Activated effector memory CD4-positive, alpha-beta T cell treated with Interleukin-2 at 50 U/mL for 16 hours (primary cell): ENCODE measurements at places on chromosomes 7 and 10.
A peak's percentile ranks its signal among the peaks of the same experiment; 100 is the strongest.

- DNase-seq = no peak
These were observed 32.9 kb downstream of the PPP2R2D start for GRCh38 chr10:131933696-131934086.

DNA sequence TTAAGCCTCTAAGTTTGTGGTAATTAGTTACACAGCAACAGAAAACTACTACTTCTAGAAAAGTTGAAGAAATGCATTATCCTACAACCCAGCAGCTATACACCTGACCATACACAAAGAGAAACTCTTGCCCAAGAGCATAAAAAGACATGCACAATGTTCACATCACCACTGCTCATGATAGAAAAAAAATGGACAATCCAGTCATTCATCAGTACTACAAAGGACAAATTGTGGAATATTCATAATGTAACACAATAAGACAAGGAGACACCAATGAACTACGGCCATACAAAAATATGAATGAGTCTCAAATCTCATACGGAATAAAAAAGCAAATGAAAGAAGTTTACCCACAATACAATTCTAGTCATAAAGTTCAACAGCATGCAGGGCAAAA is 87.4 kb downstream of the ZFAND4 start:
- DNase-seq = no peak

GRCh38 chr7:159128767-159129166 is 15.9 kb downstream of the VIPR2 start:
- DNase-seq = no peak

- no peak for DNase-seq
These were observed 62.1 kb upstream of the ZNF746 start for GRCh38 chr7:149559711-149560110.

GRCh38 chr7:140497241-140497769 is 18.0 kb upstream of the MKRN1 start:
- no peak for DNase-seq

DNA sequence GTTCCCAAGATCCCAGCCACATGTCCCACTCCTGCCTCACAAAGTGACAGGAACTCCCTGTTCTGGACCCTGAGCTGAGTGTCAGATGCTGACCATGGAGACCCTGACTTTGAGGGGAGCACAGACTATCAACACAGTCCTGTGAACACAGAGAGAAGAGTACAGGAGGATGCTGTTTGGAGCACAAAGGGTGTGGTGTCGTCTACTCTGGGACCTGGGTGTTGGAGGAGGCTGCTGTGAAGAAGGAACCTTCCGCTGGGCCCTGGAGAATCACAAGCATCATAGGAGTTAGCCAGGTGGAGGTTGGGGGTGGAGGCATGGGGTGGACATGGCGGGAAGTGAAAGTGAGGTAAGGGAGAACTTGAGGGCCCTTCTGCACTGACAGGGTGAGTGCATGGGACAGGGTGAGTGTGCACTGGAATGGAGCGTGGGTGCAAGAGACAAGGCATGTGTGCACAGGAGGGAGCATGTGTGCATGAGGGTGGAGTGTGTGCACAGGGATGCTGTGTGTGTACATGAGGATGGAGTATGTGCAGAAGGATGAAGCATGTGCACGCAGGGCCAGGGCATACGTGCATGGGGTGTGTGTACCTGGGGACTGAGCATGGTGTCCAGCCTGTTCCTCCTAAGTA is 70.7 kb upstream of the ANTXRL start:
- no peak for DNase-seq

DNA sequence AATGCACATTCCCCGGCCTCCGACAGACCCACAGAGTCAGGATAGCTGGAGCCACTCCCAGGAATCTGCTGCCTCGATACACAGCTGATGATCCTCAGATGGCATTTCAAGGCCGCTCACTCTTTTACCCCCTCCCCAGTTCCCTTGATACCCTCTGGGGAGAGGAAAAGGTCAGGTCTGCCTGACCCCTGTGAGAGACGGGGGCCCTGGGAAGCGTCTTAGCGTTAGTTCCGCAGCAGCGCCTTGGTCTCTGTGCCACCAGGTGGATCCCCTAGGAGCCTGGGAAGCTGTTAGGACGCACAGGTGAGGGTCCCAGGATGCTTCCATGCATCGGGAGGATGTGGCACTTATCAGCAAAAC is 420.5 kb upstream of the FOXK1 start:
- no peak for DNase-seq

GRCh38 chr10:34334908-34335307 is 480.2 kb downstream of the PARD3 start:
- DNase-seq = no peak

- no peak for DNase-seq
These were observed 3.4 kb upstream of the ITGB1 start for GRCh38 chr10:32961343-32961894.

DNA sequence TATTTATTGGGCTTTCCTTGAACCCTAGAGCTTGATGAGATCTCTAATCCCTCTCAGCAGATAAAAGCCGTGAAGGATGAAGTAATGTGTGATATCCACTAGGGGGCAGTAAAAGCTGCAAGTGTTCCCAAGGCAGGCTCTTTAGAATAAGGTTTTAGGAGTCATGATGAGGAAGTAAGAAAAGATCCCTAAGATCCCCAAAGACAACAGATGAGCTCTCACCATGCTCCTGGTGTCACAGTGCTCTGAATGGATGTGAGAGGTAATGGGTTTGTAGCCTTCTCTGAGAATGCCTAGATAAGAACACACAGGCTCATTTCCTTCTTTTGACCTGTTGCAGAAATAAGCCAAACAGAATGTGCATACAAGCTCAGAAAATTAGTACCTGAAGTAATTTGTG is 70.4 kb upstream of the ITPRID1 start:
- no peak for DNase-seq

- DNase-seq = no peak
These were observed 47.9 kb upstream of the FOXK1 start for GRCh38 chr7:4634166-4634565.

GRCh38 chr7:149279111-149279743 is 17.2 kb downstream of the ZNF783 start:
- no peak for DNase-seq

DNA sequence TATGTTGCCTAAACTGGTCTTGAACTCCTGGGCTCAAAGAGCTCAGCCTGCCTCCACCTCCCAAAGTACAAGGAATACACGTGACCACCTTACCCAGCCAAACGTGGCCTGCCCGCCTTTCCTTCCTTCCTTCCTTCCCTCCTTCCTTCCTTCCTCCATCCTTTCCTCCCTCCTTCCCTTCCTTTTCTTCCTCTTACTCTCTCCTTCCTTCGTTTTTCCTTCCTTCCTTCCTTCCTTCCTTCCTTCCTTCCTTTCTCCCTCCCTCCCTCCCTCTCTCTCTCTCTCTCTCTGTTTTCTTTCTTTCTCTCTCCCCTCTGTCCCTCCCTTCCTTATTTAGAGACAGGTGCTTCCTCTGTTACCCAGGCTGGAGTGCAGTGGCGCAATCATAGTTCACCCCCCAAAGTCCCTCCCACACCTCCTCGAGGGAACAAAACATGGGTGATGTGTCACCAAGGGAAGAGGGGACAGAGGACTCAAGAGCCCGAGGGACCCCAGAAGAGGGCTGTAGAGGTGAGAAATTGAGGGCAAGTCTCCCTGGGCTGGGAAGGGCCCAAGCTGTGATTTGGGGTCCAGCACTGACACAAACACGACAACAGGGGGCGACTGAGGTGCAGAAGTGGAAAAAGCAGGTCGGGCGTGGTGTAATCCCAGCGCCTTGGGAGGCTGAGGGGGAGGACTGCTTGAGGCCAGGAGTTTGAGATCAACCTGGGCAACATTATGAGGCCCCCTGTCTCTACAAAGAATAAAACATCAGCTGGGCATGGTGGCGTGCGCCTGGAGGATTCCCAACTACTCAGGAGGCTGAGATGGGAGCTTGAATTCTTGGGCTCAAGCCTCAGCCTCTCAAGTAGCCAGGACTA is 28.1 kb downstream of the EPHB4 start:
- DNase-seq = peak; percentile 9

DNA sequence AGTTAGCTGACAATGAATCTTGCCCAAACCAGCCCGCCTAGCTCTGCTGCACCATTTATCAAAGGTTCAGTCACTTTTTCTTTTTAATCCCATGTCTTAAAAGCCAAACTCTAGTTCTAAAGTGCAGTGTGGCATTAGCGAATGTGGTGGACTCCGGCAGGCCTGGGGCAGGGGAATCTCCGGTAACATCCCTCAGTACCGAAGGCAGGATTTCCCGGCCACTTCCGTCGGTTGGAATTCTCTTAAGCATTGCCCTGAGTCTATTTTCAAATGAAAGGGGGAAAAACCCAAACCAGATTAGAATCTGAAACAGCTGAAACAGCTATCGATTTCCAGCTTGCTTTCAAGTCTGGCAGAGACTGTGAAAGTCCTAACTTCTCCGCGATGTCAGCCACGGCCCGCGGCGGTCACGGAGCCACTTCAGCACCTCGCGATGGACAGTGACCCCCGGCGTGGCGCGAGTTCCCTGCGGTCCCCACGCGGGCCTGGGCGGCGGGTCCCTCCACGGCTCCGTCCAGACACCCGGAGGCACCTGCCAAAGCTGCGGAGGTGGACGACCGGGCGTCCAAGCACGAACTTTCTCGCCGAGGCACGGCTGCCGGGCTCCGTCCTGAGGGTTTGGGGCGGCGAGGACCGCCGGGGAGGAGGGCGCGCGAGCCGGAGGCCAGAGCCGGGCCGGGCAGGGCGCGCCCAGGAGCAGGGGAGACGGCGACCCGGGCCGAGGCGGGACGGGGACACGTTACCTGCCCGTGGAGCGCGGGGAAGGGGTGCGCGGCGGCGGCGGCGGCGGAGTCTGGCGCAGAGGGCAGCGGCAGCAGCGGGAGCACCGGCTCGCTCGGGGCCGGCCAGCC is 745 bp downstream of the TCERG1L start:
- DNase-seq = no peak

DNA sequence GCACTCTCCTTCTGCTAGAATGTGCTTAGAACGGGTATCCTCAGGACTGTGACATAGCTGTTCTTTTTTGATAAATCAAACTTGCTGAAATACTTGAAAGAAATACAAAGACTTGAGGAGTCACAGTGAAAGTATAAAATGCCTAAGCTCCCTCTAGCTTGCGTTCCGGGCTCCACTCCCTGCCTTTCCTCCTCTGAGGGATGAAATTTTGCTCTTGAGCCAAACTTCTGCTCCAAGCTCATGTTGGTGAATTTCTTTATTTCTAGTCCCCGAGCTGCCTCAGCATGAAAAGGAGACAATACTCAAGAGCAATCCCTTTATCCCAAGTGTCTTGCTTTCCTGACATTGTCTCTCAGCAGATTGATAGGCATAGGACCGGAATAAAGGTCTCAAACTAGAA is 499.6 kb upstream of the ADARB2 start:
- DNase-seq = no peak

DNA sequence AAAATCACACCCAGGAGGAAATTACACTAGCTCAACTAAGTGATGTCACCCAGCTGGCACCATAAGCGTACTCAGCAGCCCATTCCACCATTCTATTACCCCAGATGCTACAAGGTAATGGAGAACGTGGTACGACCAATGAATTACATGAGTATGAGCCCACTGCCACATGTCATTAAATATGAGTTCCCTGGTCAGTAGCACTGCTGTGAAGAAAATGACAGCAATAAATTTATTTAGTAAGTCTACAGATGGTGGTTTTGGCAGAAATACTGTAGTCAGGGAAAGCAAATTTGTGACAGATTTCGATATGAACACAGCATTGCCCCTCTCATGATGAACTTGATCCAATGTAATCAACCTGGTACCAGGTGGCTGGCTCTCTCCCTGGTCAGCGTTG is 154.2 kb downstream of the VWC2 start:
- DNase-seq = no peak

DNA sequence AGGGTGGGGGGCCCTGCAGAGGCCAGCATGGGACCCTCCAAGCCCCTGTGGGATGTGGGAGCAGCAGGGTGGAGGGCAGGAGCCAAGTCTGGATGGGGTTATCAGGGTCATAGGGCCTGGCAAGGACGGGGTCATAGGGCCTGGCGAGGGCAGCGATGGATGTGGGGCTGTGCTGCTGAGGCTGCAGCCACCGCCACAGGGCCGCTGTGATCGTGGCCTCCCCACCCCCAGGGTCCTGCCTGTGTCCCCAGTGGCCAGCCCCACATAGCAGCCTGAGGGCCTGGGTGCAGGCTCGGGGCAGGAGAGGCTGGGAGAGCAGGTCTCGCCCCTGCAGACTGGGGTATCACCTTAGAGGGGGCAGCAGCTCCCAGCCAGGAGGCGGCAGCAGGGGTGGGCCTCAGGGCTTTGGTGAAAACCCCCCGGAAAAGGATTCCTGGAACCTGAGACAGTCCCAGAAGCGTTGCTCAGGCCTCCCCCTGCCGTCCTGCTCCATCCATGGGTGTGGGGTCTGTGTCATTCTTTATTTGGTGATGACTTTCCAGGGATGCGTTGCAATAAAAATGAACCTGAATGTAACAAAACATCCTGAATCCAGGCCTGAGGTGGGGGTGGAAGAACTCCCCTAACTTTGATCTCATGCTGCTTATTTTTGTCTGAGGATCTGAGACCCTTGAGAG is 107.3 kb upstream of the SHH start:
- no peak for DNase-seq

DNA sequence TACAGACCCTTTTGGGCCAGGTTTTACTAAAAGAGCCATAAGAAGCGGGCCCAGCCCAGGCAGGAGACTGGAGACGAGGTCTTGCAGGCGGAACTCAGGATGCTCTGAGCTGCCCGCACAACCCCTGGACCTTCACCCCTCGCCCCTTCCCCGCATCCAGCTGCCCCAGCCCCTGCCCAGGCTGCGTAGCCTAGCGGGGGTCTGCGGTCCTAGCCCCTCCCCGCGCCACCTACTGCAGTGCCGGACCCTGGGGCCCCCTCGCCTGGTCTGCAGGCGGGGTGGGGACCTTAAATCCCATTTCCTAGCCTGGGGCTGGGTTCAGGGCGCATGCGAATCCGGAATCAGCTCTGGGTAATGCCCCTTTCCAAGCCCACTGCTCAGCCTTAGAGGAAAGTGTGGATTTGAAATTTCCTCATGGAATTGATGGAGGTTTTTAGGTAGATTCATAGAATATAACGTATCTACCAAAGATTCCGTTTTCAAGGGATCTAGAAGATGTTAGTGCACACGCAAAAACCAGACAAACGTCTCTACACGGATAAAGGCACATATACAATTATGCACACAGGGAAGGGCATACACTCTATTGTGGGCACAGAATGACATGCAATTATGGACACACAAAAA is 546 bp upstream of the HOXA3 start:
- DNase-seq = no peak

DNA sequence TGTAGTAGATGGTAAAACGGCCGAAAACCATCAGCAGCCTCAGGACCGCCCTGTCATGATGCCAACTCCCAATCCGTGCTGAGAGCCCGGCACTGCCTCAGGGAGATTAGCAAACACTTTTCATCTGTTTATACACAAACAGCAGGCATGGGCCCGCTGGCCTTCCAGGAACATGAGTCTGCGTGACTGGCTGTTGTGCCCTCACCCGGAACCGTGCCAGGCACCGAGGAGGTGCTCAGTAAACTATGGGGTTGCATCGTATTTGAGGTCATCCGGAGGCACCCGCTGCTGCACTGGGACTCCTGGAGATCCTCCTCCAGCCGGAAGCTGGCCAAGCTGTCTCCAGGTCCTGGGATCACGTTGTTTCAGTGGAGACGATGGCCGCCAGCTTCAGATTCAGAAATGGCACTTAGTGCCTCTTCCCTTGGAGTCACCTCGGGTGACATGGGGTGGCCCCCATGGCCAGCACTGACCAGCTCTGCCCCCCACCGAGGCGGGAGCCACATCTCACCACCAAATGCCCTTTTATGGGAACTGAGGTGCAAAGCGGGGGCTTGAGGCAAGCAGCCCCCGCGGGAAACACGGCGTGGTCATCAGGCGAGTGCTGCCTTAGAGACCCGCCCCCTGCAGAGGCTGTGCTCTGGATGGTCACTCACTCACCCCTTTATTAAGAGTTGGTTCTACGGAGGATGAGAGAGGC is 585.9 kb downstream of the PTPRN2 start:
- no peak for DNase-seq

- DNase-seq = no peak
These were observed 15.6 kb downstream of the CUBN start for GRCh38 chr10:17113889-17114540.
